ENCODE measurements at places on chromosomes 1 and 21.
A peak's percentile ranks its signal among the peaks of the same experiment; 100 is the strongest.

DNA sequence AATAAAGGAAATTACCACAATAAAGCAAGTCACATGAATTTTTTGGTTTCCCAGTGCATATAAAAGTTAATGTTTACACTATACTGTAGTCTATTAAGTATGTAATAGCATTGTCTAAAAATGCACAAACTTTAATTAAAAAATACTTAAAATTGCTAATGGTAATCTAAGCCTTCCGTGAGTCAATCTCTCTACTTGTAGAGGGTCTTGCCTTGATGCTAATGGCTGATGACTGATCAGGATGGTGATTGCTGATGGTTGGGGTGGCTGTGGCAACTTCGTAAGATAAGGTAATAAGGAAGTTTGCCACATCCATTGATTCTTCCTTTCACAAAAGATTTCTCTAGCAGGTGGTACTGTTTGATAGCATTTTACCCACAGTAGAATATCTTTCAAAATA lies 466.6 kb upstream of the PROX1 start:
- DNase-seq: no peak

DNA sequence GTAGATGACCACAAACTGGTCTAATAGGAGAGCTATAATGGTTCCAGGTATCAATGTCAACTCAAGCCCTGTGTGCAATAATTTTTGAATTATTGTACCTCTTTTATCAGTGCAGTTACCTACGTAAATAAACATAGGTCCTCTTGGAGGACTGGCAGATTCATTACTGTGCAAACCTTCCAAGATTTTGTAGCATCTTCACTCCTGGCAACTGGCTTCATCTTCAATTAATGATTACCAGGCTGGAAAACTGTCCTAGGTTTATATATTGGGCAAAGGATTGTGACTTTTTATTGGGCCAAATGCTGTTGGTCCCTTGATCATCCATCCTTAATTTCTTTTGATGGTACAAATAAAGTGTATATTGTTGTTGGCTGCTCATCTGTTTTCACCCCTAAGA lies 35.6 kb downstream of the C4BPA start:
- DNase-seq: no peak

- no peak for DNase-seq
Measured at GRCh38 chr1:229378586-229379367, 35.9 kb upstream of the CCSAP start.

GRCh38 chr1:117795190-117795589 lies 134.2 kb downstream of the GDAP2 start:
- DNase-seq: no peak

DNA sequence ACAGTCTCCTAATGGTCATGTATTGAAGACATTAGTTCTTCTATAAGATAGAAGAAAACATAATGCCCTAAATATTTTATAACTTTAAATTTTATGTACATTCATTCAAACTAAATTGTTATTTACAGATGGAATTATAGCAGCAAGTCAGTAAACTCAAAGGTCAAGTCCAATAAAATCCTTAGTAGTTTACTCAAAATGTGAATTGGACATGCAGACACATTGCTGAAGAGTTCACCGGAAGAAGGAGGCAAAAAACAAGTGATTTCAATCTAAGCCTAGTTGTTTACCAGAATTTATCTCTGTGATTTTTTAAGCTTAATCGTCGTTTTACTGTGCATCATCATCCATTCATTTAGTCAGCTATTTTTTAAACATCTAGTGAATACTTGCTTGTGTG lies 149.7 kb downstream of the GREM2 start:
- DNase-seq: no peak

DNA sequence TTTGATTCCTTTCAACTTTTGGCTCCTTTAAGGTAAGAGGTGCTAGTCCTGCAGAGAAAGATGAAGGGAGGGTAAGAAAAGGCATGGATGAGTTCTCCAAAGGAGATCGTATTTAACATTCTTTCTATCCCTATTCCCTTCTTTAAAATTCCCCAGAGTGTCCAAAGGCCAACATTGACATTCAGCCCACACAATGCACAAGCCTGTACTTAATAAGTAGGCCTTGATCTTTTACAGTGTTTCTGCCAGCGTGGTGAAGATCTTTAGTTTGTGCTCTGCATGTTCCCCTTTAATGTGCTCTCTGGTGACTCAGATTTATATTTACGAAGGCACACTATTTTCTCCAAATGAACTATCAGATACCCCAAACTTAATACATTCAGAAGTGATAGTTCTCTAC lies 582.5 kb upstream of the RGS18 start:
- DNase-seq: no peak

DNA sequence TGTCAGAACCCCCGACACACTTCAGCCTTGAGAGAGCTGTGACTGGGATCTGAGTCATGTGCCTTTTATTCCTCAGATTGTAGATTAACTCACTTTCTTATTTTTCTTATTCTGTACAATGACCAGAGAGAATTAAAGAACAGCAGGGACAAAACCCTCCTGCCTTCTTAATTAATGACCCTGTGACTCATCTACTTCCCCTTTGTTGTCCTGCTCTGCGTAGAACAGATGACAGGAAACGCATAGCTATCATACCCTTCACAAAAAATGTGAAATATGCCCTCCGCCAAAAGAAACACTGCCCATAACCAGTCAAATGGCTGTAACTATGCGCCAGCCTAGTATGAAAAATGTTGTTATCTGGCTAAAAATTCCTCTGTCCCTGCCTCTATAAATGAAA lies 9.1 kb upstream of the PADI2 start:
- no peak for DNase-seq

DNA sequence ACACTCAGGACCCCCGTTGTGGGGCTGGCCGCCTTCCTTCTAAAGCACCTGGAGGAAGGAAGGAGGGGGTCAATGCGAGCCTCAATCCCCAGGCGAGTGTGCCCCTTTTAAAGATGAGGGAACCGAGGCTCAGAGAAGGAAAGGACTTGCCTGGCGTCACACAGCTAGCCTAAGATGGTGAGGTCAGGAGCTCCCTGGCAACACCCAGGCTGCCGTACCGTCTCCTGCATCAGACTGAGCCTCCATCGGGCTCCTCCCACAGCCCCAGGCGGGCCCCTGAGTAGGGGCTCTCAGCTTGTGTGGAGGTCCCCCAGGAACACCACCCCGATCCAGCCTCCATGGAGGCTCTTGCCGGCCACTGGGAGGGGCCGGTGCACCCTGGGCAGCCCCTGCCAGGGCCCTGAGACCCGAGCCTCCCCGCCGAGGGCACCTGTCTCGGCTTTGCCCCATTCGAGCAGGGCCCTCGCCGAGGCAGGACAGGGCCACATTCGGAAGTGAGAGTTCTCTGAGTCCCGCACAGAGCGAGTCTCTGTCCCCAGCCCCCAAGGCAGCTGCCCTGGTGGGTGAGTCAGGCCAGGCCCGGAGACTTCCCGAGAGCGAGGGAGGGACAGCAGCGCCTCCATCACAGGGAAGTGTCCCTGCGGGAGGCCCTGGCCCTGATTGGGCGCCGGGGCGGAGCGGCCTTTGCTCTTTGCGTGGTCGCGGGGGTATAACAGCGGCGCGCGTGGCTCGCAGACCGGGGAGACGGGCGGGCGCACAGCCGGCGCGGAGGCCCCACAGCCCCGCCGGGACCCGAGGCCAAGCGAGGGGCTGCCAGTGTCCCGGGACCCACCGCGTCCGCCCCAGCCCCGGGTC lies at the start of gene AIRE:
TSS of gene AIRE (plus strand) at position 739 of the 855 bp plus-strand sequence. CDS start 131 bp downstream, outside the sequence.
- no peak for DNase-seq

DNA sequence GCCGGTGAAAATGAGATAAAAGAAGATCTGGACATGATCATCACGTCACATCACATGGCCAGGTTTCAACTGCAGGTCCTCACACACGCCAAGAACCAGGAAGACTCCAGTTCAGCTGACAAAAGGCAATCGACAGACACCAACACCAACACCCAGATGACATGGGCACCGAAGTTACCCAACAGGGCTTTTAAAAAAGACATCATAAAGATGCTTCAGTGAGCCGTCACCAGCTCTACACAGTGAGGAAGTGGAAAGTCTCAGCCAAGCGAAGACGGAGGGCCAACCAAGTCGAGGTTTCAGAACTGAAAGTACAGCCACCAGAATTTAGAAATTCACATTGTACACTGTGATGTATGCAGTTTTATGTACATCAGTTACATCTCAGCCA lies 154.3 kb upstream of the COL6A1 start:
- DNase-seq: peak; percentile 55

DNA sequence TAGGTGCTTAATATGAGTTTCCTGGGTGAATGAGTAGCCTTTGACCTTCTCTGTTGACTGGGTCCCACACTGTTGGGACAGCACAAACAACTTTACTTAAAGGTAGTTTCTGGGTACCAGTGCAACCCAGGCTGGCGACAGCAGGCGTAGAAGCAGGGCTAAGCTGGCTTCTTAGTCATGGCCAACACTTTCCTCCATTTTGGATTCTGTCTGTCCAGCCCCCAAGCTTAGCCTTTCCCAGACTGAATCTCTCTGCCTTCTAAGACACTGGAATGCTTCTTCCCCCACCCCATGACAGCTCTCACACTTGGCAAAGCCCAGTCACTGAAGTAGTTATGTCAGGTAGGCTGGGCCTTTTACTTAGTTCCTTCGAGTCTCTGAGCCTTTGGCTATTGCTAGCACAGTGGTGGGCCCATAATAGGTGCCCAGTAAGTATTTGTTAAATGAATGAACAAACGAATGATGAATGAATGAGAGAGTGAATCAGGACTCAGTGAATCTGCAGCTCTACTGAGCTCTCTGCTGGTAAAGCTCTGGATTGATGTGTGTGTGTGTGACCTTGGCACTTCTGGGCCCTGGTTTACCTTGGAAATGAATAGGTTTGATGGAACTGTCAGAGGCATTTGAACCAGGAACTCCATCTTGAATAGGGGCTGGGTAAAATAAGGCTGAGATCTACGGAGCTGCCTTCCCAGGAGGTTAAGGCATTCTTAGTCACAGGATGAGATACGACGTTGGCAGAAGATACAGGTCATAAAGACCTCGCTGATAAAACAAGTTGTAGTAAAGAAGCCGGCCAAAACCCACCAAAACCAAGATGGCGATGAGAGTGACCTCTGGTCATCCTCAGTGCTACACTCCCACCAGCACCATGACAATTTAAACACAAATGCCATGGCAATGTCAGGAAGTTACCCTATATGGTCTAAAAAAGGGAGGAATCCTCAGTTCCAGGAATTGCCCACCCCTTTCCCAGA lies 37.4 kb upstream of the ID3 start:
- no peak for DNase-seq

- DNase-seq: peak; percentile 67
Measured at GRCh38 chr1:155127105-155127966, at the start of gene EFNA1. TSS of gene EFNA1 (plus strand) at chr1:155127876. CDS start at chr1:155127978, 102 bp downstream.

DNA sequence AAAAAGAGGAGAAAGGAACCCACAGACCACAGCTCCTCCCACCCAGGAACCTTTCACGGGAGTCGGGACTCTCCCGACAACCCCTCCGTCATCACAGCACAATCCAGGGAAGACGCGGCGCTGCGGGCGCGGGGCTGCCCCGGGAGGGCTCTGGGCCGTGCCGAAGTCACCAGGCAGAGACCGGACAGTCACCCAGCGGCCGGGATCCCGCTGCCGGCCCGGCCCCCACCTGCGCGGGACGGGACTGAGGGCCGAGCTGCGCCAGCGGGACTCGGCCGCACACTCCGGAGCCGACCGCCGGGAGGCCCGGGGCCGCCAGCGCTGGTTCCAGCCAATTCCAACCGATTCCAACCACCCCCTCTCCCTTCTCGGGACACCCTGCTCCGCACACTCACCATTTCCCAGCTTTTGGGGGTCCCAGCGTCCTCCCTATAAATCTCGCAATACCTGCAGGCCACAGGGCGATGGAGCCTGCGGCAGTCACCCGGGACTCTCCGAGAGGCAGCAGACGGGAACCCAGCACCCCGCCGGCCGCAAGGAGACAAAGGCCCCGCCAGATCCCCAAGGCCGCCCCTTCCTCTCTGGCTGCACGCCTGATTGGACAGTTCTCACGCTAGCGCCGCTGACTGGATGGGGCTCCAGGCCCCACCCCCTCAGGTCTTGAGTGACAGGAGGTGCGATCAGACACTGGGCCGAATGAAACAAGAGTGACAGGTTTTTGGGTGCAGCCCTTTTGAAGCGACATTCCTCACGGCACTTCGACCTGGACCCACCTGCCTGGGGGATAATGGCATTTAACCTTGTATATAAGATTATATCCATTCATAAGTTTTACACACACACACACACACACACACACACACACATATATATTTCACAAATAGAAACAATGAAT lies at the start of gene ZNF695:
TSS of gene ZNF695 (minus strand) at position 547 of the 895 bp plus-strand sequence. CDS start at position 398, 149 bp downstream.
- DNase-seq: peak; percentile 93

DNA sequence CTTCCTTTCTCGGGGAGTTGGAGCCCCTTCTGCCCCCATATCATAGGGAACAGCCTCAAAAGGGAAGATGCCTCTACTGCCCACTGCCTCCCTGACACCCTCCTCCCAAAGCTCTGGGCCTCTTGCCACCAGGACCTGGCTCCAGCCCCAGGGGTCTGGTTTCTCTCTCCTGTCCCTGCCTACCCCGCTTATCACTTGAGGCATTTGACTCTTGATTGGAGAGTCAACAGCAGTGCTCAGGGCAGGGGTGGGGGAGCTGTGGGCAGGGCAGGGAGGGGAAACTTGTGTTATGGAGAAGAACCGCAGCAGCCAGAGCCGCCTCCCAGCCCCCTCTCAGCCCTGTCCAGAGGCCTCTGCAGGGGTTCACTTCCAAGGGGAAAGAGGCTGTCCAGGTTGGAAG lies 573 bp downstream of the TRIM63 start:
- DNase-seq: no peak

- DNase-seq: no peak
Measured at GRCh38 chr1:95233319-95233736, 682 bp upstream of the RWDD3 start.

DNA sequence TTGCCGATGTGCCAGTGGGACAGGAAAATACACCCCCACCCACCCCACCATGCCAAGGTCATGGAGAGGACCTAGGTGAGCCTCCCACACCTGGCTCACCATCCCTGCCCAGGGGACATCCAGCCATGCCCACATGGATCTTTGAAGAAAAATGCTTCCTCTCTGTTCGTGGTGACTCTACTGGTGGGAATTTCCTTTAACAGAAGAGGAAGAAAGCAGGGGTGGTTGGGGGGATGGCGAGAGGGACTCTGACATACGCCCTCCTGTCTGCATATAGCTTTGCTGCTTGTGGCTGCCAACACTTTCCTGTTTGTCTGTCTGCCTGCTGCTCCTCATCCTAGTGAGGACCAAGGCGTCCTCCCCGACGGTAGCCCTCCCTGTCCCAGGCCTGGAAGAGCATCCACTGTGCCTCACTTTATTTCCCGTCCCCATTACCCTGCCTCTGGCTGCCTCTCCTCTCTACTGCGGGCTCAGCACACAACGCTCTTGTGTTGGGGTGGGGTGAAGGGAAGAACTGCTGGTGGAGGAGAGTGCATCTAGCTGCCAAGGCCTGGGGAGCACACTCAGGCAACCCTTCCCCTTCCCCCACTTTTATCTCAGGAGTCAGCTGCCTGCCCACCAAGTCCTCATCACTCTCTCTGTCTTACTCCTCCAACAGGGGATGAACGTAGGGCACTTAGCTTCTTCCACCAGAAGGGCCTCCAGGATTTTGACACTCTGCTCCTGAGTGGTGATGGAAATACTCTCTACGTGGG lies 2.5 kb downstream of the SEMA4A start:
- DNase-seq: no peak
